ENCODE measurements at places on chromosomes 5 and 9. TPM values are rescaled to one million over a fixed set of nuclear protein-coding genes. Genes with fewer than 3 reads are reported as not detected.

The KCNV2 gene
- total RNA-seq: not detected

The PCDHGB6 gene
- 11.6 TPM for total RNA-seq

GRCh38 chr5:131381021-131381420 lies 117.2 kb downstream of the CDC42SE2 start:
- DNase-seq: no peak

The TLX3 gene
- not detected for total RNA-seq

DNA sequence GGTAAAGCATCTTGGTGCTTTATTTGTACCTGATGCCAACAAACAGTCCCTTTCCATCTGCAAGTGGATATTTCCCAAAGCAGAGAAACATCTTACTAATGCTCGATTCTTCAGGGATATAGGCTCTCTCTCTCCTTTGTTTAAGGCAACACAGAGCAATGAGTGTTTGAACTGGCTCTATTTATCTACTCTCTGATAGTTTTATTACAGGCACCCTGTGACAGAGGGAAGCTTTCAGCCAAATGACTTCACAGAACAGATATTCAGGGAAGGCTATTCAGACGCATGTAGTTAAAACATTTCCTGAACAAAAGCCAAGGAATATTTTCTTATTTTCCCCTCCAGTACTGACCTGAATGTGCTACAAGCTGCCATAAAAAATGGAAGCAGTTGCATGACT lies 141.8 kb downstream of the YIPF5 start:
- DNase-seq: no peak

- DNase-seq: no peak
Observed at GRCh38 chr5:151154931-151155774, 2.4 kb downstream of the ANXA6 start.

Measured in dorsolateral prefrontal cortex (tissue), 122 donors.